ENCODE measurements at places on chromosomes 7 and 10.

DNA sequence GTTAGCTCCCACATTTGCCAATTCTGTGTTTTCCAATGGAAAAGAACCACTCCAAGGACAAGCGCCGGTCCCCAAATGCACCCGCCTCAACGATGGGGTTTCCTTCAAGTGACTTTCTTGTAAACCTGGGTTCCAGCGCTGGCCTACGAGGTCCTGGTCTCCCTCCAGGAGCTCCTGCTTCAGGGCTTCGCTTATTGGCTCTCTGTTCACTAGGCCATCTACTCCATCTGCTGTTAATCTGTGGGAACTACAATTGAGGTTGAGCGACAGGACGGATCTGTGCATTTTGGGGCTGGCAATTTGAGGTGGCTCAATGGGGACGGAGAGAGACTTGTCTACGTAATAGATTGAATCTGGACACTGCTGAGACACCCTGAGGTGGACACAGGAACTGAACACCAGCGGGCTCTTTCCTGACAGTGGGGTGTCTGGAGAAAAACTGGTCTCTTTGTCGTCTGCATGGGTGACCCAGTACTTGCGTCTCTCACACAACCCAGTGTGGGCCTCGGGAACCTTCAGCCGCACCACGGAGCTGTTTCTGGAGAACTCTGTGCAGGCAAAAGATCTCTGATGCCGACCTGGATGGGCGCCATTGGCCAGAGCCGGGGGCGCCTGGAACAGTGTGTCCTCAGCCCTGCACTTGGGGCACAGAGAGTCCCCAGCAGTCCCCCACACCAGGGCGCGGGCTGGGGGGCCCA lies 115.9 kb upstream of the ADAM12 start:
- peak; percentile 16 for DNase-seq

GRCh38 chr7:24337180-24337579 lies 53.2 kb downstream of the NPY start:
- no peak for DNase-seq

GRCh38 chr10:76342996-76343395 lies 911.6 kb downstream of the LRMDA start:
- no peak for DNase-seq

DNA sequence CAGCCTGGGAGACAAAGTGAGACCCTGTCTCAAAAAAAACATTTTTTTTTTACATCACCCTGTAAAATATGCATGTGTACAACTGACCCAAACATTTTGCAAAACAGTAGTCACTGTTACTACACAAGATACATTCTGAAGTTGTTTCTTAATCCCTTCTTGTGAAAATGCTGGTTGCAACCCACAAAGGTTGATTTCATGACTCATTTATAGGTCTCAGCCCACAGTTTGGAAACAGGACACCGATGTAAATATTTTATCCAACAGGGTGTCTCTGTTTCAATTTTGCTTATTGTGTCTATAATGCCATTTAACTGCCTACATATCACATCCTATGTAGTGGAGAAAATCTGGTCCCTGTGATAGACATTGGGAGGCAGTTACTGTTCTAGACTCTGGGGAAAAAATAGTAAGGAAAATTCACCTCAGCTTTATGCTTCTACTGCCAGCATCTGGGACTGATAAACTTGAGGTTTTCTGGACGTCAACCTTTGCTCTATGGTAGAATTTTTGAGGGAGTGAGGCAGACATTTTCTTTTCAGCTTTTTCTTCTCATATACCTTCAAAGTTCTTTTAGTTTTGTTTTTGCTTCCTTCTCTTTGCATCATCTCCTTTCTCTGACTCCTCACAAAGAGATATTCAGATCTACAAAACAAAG lies 1.6 kb upstream of the RAB19 start:
- DNase-seq: no peak

- DNase-seq: no peak
Observed at GRCh38 chr7:134085311-134085710, 41.8 kb upstream of the LRGUK start.

Data from CD4-positive, alpha-beta T cell treated with Interleukin-21 for 1 hour (primary cell).